HCEC 1CT (cell line): ENCODE measurements at places on chromosomes 5 and 9.

- no peak for DNase-seq
Observed at GRCh38 chr5:133284306-133284705, 232.5 kb downstream of the HSPA4 start.

GRCh38 chr5:54996466-54996865 is 11.1 kb upstream of the ESM1 start:
- DNase-seq: peak; percentile 58

DNA sequence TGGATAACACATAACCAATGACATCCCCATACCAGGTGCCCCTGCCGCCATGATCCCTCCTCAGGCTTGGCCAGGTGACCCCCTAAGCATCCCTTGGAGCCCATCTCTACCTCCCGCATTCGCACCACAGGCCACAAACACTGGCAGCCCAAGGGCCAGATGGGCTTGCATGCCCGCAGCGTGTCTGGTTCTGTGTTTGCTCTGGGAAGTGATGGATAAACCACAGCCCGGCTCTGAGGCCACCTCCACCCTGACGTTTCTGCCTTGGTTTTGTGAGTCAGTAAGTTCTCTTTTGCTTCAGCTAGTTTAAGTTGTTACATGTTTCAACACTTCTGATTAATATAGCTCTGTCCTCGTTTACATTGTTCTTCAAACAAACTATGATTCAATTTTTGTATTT is 172.4 kb upstream of the PHYKPL start:
- DNase-seq: no peak

DNA sequence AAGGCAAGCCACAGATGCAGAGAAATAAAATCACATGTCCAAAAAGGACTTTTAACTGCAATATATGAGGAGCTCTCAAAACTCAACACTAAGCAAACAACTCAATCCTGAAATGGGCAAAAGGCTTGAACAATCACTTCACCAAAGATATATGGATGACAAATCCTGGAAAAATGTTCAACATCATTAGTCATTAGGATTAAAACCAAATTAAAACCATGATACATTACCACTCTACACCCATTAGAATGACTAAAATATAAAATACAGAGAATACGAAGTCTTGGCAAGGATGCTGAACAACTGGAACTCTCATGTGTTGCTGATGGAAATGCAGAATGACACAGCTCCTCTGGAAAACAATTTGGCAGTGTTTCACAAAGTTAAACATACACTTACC is 277.4 kb downstream of the TLE1 start:
- peak; percentile 50 for DNase-seq

- no peak for DNase-seq
Observed at GRCh38 chr5:71929003-71929402, 178.3 kb upstream of the MAP1B start.

DNA sequence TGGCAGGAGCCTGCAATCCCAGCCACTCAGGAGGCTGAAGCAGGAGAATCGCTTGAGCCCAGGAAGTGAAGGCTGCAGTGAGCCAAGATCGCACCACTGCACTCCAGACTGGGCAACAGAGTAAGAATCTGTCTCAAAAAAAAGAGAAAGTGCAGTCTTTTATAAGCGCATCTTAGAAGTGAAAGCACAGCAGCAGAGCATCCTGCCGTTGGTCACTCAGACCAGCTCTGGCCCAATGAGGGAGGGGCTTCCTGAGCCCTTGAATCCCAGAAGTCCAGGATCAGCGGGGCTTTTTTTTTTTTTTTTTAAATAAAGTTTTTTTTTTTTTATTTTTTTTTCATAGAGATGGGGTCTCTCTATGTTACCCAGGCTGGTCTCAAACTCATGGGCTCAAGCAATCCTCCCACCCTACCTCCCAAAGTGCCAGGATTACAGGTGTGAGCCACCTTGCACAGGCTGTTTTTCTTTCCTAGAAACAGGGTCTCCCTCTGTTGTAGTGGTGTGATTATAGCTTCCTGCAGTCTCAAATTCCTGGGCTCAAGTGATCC is 42.3 kb downstream of the NAIF1 start:
- DNase-seq: no peak

- no peak for DNase-seq
Observed at GRCh38 chr9:76297721-76298239, 96.4 kb downstream of the RFK start.

GRCh38 chr5:59863777-59864176 is 29.7 kb downstream of the PDE4D start:
- peak; percentile 48 for DNase-seq

- DNase-seq: no peak
Observed at GRCh38 chr5:71734141-71734540, 15.1 kb downstream of the CARTPT start.

DNA sequence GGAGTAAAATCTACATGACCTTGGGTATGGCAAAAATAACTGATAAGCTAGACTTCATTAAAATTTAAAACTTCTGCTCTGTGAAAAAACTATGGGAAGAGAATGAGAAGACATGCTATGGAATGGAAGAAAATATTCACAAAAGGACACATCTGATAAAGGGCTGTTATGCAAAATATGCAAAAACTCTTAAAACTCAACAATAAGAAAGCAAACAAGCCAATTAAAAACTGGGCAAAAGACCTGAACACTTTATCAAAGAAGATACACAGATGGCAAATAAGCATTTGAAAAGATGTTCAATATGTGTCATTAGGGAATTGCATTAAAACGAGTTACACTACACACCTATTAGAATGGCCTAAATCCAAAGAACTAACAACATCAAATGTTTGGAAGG is 439.5 kb downstream of the EFNA5 start:
- DNase-seq: no peak

GRCh38 chr9:77954013-77954665 is 77.5 kb downstream of the GNAQ start:
- peak; percentile 9 for DNase-seq
